Right cardiac atrium (tissue), 5 donors: ENCODE measurements at places on chromosomes 7 and 10. TPM values are rescaled to one million over a fixed set of nuclear protein-coding genes. Genes with fewer than 3 reads are reported as not detected.

DNA sequence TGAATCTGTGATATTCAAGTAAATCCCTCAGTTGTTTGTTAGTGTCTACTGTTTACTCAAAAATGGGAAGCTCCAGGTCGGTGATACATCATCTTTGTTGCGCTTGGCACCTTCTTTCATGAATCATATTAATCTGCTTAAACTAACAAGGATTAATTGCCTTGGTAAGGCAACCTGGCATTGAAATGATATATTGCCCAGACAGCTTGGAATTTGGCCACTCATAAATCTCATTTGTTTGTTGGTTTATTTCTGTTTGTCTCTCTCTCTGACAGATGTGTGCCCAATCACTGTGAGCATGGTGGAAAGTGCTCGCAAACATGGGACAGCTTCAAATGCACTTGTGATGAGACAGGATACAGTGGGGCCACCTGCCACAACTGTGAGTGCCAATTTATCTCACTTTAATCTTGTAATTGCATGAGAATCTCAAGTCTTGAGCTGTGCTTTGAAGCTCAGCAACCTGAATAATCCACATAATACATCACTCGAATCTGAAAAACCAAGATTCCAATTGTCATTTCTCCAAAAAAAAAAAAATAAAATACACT, 1104.8 kb upstream of the C7orf33 start:
- DNase-seq = no peak

- DNase-seq = no peak
Observed at GRCh38 chr7:79240413-79240812, 213.1 kb downstream of the MAGI2 start.

GRCh38 chr10:22854935-22855421, 72.9 kb upstream of the ARMC3 start:
- no peak for DNase-seq

- no peak for DNase-seq
Observed at GRCh38 chr10:49388161-49388560, 7.7 kb downstream of the DRGX start.

DNA sequence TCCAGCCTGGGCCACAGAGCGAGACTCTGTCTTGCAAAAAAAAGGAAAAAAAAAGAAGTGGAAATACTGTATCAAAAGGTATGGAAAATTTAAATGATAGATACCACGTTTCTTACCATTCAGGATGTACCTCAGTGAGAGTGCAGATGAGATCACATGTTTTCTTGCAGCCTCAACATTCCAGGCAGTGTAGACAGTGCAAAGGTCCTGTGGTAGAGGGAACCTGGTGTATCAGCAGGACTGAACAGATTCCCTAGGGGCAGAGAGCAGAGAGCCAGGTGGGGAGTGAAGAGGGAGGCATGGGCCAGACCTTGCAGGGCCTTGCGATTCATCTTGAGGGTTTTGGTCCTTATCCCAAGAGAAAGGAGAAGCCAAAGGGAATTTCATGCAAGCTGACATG, 17.7 kb upstream of the ATXN7L1 start:
- DNase-seq = no peak

DNA sequence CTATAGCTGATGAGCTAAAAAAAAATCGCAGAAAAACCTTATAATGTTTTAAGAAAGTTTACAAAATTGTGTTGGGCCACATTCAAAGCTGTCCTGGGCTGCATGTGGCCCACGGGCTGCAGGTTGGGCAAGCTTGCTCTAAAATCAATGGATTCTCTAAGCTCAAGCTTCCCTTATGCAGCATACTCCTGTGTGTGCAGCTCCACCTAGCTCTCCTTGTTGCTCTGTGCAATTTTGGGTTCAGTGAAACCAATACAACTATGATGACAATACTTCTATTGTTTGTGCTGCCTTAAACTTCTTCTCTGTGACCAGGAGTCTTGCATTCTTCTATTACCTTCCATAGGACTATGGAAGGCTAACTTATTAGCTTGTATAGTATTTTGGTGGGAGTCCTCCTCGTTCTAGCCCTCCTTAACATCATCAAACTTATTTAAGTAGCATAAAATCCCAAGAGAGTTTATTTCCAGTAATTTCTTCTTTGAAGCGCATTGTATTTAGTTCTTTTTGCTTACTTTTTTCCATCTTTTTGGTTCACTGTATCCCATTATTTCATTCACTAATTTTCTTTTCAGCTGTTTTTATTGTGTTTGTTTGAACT, 170.9 kb upstream of the SMIM30 start:
- DNase-seq = peak; percentile 18

GRCh38 chr10:81179805-81180452, 642.2 kb downstream of the SH2D4B start:
- no peak for DNase-seq

GRCh38 chr10:21270976-21271375, 254.5 kb downstream of the SKIDA1 start:
- DNase-seq = no peak

DNA sequence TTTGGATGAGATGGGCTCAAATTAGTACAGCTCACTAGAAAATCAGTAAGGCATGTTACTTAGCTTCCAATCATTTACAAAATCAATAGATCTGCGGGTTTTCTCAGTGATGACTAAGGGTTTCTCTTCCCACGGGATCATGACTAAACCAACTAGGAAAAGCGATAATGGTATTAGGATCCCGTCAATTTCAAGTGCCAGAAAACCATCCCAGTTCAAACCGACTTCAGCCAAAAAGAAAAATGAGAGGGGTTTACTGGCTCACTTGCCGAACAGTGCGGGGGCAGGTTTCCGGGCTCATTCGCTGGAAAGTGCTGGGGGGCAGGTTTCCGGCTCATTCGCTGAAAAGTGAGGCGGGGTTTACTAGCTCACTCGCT, 62.1 kb upstream of the LYZL2 start:
- no peak for DNase-seq

- DNase-seq = no peak
Observed at GRCh38 chr10:88121361-88121760, 257.9 kb downstream of the PTEN start.

GRCh38 chr7:109772161-109772560, 1202.5 kb downstream of the DNAJB9 start:
- no peak for DNase-seq

DNA sequence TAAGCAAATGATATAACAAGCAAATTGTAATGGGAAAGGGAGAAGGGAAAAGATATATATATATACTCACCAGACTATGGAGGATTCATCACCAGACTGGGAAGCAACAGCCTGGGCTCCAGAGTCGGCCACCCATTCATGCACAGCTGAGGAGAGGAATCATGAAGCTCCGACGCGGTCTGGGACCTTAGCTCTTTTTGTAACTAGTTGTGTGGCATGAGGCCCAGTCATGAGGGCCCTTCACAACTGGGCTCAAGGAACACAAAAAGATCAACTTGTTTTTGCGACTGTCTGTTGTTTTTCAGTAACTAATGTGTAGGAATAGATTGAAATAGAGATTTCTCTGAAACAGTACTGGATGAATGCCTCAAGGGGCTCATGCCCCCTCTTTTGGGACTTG, 911.2 kb downstream of the TYW1 start:
- no peak for DNase-seq

KIF20B gene
- 4.1 TPM for total RNA-seq

PCGF5 gene
- 62.4 TPM for total RNA-seq

CYP3A7 gene
- total RNA-seq = not detected

LIPF gene
- not detected for total RNA-seq

EN2 gene
- total RNA-seq = not detected

SLC18A3 gene
- total RNA-seq = not detected

TMED4 gene
- total RNA-seq = 67.7 TPM

TRIM56 gene
- 20.0 TPM for total RNA-seq
